ENCODE measurements at places on chromosomes 13 and 19. TPM values are rescaled to one million over a fixed set of nuclear protein-coding genes. Genes with fewer than 3 reads are reported as not detected.

DNA sequence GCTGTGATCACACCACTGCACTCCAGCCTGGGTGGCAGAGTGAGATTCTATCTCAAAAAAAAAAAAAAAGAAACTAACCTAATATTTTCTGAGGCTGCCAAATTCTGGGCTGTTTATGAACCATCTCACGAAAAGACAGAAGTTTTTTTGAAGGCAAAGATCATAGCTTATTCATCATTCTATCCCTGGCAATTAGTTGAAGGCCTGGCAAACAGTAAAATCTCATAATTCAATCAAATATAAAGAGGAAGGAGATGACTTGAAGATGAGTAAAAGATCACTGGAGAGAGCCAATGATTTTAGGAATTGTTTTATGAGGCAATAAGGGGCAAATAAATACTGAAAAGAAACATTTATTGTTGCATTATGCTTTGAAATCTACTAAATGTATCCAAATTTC lies 216.5 kb downstream of the DCLK1 start:
- DNase-seq, result no peak

DNA sequence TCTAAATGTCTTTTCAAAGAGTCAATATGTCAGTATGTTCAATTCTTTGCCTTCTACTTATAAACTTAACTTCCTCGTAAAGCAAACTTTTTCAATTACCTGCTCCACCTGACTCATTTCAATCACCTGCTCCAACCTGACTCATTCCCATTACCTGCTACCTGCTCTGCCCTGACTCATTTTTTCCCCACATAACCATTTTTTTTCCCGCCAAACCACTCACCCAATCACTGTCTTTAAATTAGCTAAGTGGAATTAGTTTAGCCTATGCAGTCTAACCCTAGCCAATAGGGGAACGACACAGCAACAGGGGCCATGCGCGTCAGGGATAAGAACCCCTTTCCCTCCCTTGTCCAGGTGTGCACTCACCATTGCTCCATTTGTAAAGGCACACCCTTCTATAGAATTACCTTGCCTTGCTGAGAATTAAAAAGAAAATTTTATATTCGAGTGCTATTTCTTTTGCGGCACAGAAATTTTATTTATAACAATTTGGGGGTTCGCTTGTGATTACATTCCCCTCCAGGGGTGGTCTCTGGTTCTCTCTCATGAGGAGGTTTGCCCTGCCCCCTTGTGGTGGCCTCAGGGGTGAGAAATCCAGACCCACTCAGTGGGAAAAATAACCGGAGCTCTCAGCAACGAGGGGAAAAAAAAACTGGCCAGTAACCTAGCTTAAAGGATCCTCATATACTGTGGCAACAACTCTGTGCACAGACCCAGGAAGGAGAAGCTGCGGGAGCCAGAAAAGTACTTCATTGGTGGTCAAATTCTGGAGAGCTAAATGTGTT lies 193.1 kb downstream of the ZNF486 start:
- no peak for DNase-seq

DNA sequence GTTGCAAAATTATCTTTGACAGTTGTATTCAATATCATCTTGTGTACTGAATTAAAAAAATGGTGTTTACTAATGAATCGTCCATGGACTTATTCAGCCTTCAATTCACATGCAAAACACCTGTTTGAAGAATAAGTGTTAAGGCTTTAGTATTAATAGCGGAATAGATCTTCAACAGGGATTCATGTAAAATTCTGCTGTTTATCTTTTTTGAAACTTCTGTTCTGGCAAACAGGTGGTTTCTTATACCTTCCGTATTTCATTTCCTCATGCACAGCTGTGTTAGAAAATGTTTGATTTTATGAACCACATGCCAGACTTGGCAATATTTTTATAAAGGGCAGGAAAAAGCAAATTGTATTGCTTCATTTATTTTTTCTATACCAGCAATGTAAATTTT lies 255.7 kb downstream of the DACH1 start:
- no peak for DNase-seq

GRCh38 chr19:16640951-16641350 lies 12.9 kb upstream of the MED26 start:
- DNase-seq, result no peak

DNA sequence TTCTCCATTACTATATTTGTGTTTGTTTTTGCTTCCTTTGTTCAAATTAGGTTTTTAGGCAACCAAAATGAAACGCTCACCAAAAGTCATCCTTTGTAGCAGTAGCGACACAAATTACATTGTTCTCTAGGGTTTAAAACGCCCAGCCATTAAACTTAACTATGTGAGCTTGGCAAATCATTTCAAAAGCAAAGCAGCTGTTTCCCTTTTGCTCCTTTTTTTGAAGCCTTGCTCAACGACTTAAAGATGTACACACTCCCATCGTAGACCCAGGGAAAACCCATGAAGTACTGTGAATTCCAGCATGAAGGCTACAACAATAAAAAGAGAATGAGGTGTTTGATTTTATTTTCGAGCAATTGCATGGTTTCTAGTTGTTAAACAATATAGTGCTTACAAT lies 106.7 kb downstream of the RAP2A start:
- no peak for DNase-seq

GRCh38 chr13:80486402-80486801 lies 145.5 kb upstream of the SPRY2 start:
- DNase-seq, result no peak

GRCh38 chr19:49869009-49869483 lies 1.7 kb upstream of the PNKP start:
- no peak for DNase-seq

DNA sequence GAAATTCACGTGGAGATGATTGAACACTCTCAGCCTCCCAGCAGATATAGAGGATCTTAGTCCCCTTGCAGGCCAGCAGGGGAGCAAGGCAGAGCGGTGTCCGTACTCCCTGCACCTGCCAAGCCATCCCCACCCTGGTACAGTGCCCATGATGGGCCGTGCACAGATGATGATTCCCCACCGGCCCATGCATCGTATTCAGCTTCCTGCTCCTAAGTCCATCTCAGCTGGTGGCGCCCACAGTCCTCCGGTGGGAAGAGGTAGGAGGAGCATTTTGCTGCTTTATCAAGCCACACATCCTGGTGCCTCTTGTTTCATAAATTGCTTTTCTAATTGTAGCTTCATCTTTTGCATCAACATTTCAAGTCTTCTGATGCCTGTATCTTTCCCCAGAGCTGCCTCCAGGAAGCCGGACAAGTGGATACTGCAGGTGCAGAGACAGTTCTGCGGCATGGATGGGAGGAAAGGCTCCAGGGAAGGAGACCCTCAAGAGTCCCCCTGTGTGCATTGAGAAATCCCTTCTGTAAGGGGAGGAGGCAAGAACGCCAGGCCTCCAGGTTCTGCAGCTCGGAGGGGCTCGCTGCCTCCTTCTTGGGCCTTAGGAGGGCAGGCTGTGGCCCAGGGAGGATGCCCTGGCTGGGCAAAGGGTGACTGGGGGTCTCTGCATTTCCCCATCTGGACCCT lies 55.3 kb downstream of the F2RL3 start:
- DNase-seq, result no peak

DNA sequence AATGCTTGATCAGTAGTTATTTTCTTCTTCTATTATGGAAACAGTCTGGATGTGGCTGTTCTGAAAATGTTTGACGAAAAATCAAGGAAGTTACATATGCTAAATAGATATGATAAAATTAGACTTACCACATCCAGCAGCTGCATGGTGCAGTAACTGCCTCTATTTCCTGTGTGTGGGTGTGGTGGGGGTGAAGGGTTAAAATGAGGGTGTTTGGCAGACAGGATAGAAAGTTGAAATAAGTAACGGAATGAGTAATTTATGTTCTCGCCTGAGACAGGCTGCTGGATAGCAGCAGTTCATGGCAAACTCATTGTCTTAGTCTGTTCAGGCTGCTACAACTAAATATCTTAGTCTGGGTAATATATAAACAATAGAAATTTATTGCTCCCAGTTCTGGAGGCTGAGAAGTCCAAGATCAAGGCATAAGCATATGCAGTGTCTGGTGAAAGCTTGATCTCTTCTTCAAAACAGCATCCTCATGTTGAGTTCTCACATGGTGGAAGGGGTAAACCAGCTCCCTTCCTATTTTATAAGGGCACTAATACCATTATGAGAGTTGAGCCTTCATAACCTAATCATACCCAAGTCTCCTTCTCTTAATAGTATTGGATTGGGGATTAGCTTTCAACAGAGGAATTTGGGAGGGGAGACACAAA lies 1248.9 kb downstream of the SLITRK5 start:
- no peak for DNase-seq

CDX2 gene
- total RNA-seq, result not detected

- DNase-seq, result no peak
These were observed 22.5 kb downstream of the LTBP4 start for GRCh38 chr19:40623403-40624251.

DNA sequence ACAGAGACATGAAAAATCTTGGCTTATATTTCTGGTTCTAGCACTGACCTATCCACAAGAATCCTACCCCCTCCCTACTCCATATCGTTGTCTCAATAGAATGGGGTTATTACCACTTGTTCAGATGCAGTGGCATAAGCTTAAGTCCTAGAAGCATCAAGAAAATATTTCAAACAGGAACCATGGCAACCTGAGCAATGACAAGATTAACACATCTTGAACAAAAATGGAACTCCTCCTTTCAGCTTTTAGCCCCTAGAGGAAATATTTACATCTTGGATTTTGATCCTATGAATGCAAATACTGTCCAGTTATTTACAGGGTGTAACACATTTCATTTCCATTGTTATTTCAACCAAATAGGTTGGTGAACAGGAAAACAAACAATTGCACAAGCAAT lies 46.1 kb upstream of the TSC22D1 start:
- no peak for DNase-seq

KLK1 gene
- total RNA-seq, result 0.60 TPM

DNA sequence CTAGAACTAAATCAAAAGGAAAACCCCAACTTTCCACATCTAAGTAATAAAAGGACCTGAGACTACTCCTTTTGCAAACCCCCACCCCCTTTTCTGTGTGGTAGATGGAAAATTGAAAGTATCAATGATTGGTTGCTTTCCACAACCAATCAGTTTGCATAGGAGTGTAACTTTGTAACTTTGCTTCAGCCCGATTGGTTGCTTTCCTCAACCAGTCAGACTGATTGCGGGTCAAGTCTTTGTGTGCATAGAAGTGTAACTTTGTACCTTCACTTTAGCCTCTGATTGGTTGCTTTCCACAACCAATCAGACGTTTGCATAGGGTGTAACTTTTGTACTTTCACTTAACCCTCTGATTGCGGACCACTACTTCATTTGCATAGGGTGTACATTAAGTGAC lies 8.0 kb upstream of the B3GLCT start:
- no peak for DNase-seq

DNA sequence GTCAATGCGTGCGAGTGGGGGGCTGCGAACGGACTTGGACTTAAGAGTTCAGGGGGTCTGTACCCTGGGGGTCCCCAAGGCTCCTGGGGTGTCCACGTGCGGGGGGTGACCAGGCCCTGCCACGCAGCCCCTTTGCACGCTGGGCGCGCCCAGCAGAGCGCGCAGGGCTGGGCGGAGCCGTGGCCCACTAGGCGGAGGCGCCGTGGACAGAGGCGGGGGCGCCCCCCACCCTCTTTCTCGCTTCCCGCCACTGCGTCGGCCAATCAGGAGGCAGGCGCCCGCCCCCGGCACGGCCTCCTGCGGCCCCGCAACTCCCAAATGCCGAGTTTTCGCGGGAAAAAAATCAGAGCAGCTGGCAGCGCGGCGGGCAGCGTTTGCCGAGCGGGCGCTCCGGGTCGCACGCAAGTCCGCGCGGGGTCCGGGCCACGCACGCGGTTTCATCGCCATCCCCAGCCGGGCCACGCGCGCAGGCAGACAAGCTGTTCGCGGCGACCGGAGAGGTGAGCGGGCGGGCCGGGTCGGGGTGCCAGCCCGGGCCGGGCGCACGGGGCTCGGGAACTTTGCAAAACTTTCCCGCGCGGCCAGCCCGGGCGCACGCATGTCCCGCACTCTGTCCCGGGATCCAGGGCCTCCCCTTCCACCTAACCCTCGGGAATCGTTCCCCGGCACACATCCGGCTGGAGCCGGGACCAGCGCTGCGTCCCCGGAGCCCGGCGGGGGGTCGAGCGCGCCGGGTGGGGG lies at the start of gene UHRF1:
UHRF1 (plus strand) TSS at position 346 of the 741 bp plus-strand sequence. CDS start 1,385 bp downstream, outside the sequence.
- DNase-seq, result no peak
